GM20000 (cell line): ENCODE measurements at places on chromosomes 3 and 15.

- DNase-seq: no peak
Observed at GRCh38 chr15:59892985-59893384, 111.1 kb upstream of the FOXB1 start.

DNA sequence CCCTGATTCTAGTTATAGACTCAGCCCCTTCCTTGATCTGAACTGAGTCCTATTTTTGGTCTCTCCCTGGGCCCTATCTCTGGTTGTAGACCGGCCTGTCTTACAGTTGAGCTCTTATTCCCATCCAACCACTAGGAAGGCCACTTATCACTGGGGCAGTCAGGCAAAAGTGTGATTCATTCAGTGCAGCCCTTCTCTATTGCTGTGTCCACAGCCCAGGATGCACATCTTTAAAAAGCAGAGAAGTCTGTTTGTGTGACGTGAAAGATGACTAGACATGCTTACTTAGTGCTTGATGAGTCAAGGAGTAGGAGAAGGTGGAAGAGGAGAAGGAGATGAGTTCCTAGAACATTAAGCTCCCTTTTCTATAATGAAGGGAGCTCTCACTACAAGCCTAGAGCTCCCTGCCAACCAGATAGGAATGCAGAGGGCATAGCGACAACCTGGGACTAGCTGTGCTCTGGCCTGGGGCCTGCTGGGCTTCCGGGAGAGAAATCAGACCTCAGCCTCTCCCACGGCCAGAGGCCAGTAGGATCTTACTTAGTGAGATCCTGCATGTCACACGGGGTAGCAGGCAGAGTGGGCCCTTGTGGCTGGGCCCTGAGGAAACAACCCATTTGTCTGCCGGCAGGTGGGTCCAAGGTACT is 25.7 kb downstream of the INSYN1 start:
- no peak for DNase-seq

- no peak for DNase-seq
Observed at GRCh38 chr15:47265686-47266085, 451.6 kb upstream of the SEMA6D start.

- DNase-seq: no peak
Observed at GRCh38 chr15:88161636-88162035, 94.9 kb downstream of the NTRK3 start.

DNA sequence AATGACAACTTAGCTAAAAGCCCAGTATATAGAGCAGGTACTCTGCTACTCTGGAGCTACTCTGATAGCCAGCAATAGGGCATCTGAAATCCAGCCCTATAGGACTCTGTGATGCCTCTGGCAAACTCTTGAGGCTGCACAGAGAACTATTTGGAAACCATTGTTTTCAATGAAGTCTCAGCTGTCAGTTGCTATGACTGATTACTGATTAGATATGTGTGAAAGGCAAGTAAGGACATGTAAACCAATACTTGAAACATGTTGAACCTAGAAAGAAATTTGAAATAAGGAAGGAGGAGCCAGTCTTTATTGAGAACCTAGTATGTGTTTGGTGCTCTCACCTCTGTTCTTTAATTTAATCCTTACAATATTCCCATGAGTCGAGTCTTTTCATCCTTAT is 40.2 kb upstream of the CRTC3 start:
- no peak for DNase-seq
